ENCODE measurements at places on chromosomes 6 and 20.
A peak's percentile ranks its signal among the peaks of the same experiment; 100 is the strongest.

- no peak for DNase-seq
Observed at GRCh38 chr6:6546318-6547109, 42.0 kb upstream of the LY86 start.

- no peak for DNase-seq
Observed at GRCh38 chr20:42996141-42996540, 193.6 kb downstream of the PTPRT start.

- no peak for DNase-seq
Observed at GRCh38 chr6:14501240-14501639, 383.7 kb downstream of the CD83 start.

- DNase-seq: no peak
Observed at GRCh38 chr6:122894791-122895190, 101.2 kb upstream of the CLVS2 start.

DNA sequence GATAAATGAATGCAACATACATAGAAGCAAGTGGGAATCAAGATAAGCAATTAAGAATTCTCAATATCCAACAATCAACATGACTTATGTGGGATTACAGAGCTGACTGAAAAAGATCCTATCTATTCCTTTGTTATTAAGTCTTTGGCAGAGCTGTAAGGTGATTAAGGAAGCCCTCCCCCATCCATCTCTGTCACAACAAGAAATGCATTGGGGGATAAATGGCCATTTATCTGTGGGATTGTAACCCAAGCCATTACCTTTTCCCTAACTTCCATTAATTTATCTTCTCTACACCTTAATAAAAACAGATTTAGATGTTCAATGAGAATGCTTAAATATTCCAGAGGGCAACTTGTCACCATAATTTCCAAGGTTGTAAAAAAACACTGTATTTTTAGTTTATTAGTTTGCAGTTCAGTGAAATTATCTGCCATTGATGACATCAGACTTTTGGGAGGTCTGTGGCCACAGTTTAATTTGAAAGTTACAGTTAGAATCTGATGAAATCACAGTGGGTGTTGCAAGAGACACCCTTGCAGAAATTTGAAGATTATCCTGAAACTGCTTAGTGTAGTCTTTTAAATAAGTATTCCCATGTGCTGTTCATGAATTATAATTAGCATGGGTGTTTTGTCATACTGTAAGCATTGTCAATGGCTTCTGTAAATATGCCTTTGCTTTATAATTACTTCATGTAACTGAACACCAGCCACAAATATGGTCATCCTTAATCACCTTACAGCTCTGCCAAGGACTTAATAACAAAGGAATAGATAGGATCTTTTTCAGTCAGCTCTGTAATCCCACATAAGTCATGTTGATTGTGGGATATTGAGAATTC is 49.4 kb upstream of the FYN start:
- DNase-seq: no peak

DNA sequence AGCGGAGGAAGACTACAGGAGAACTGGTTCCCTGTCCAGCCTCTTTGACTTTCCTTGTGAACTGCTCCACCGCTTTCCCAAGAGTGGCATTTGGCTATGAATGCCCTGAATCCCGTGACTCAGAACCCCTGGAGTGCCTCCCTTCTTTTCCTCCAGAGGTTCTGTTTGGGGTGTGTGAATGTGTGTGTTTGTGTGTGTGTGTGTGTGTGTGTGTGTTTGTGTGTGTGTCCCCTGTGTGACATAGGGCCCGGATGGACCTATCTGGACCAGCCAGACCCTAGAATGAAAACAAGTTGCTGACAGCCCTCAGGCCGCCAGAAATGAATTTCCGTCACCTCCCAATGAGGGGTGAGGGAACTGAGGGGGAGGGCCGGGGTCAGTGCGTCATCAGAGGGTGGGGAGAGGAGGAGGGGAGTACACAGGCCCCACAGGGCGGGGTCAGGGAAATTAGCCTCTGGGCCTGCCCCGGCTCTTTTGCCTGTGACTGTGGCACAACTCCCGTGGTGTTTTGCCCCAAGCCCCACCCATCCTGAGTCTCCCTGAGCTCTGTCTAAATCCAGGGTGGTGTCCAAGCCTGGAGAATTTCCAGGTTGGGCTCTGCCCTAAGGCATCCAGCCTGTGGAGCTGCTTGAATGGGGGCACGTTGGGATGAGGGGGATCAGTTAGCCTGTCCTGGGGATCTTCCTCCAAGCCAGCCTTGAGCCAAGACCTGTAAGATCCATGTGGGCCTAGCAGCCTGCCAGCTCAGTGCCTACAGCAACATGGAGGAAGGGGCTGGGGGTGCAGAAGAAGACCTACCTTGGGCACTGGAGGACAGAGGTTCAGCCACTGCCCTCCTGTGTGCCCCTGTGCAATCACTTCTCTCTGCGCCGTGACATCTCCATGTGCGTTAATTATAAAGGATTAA is 15.2 kb upstream of the MRPS18A start:
- peak; percentile 91 for DNase-seq

DNA sequence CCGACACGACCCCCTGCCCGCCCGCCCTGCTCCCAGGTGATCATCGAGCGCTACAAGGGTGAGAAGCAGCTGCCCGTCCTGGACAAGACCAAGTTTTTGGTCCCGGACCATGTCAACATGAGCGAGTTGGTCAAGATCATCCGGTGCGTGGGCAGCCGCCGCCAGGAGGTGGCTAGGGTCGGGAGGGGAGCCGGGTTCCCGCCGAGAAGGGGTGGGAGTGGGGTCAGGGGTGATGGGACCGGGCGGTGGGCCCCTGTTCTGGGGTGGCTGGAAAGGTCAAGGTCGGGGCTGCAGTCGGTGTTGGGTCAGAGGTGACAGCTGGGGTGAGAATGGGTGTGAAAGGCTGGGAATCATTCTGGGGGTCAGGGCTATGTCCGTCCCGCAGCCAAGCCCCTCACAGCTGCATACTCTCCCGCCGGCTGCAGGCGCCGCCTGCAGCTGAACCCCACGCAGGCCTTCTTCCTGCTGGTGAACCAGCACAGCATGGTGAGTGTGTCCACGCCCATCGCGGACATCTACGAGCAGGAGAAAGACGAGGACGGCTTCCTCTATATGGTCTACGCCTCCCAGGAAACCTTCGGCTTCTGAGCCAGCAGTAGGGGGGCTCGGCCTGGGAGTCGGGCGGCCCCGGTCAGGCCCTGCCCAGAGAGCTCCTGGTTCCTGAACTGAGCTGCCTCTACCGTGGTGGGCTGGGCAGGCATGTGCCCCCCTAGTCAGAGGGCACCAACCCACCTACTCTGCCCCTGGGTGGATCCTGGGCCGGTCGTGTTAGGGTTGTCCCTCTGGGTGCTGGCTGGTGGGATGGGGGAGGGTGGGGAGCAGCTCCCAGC is 1.0 kb downstream of the MAP1LC3A start:
- no peak for DNase-seq

DNA sequence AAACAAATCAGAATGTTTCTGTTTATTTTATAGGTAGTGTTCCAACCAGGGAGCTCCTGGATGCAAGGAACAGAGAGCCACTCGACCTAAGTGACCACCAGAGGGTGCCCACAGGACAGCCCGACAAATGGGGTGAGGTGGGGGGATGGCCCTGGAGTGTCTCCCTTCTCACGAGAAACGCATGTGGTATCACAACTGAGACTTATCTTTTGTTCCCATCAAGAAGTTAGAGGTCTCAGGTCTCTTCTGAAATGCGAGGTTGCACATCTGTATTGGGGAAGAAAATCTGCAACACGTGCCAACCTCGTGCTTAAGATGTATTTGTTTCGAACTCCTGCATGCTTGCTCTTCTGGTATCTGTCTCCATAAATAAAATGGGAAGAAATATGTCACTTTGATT is 104.0 kb downstream of the ISM1 start:
- peak; percentile 58 for DNase-seq

DNA sequence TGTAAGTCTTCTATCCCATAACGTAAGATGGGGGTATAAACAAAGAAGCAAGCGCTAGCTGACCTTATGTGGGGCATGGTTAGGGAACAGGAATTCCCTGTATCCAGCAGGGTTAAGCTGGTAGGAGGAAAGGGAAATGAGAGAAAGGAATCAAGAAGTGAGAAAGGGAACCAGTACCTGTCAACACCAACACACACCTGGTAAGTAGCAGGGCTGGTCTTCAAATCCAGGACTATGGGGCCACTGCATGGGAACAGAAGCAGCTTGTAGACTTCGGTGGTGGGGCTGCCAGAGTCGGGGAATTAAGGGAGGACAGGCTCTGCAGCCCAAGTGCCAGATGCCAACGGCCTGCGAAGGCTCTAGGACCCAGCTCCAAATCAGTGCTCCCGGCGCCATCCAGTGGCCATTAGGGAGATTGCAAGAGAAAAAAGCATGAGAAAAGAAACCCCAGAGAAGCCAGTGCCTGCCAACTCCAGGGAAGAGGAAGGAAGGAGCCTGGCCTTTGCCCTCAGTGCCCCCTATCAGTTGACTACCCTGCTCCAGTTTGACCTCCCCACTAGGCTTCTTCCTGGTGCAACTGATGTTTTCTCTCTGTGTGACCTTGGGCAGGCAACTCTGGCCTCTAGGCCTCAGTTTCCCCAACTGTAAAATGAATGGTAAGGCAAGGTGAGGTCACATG is 15.8 kb upstream of the RBPJL start:
- DNase-seq: peak; percentile 68

DNA sequence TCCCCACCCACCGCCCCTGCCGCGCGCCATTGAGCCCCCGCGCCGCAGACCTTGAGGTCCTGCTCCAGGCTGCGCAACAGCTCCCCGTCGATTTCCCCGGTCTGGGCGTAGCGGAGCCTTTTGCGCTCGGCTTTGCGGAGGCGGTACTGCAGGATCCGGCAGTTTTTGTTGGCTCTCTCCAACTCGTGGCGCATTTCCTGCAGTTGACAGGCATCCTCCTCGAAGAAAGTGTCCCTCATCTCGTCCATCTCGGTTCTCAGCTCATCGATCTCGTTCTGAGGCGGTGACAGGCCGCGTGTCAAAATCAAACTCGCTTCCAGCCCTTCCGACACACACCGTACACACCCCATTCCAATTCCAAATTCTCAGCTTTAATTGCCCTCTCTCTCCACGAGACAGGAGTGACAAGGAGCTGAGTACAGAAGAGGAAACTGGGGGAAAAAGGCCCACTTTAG is 4.3 kb downstream of the MTCL3 start:
- peak; percentile 64 for DNase-seq

- DNase-seq: peak; percentile 59
Observed at GRCh38 chr20:58870293-58871014, 17.9 kb downstream of the GNAS start.

DNA sequence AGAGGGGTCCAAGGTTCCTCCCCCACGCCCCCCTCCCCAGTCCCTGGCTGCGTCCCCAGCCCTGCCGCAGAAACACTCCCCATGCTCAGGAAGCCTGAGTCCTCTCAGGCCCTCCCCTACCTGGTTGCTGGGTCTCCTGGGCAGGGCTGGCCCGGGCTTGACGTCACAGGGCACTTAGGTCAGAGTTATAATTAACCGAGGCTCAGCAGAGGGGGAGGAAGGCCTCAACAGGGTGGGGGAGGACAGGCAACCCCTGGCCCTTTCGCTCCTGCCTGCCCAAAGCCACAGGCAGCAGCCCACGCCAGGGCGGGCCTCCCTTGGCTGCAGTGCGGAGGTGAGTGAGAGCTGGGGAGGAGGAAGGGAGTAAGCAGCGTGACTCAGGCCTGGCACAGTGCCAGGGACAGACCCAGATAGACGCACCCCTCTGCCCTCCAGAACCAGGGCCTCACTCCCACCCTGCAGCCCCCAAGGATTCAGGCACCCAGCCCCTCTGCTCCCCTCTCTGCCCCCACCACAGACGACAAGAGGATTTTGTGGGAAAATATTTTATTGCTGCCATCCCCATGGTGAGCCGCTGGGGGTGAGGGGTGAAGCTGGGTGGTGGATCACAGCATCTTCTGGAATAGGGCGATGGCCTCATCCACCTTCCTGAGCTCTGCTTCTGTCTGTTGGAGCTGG is at the start of gene VWA7:
Gene VWA7, minus strand, starts transcription at position 340 of the 678 bp plus-strand sequence. CDS start 549 bp downstream, outside the sequence.
- DNase-seq: peak; percentile 54

GRCh38 chr6:108568101-108568500 is 7.4 kb downstream of the FOXO3 start:
- no peak for DNase-seq

DNA sequence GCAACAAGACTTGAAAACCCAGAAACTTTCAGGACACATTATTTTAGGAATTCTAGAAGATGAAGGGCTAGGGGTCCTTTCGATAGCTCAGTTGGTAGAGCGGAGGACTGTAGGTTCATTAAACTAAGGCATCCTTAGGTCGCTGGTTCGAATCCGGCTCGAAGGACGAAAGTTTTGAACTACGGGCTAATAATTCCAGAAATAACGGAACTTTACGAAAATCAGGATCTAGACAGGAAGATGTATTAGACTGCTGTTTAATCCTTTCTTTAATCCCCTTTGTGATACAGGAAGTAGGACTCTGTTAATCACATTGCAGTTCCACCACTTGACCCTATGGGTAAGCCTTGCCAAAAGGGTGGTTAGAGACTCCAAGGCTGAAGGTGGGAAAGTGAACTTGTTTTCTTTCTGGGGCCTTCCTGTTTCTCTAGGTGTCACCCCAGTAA is 21.2 kb upstream of the ABT1 start:
- no peak for DNase-seq

- DNase-seq: peak; percentile 52
Observed at GRCh38 chr6:134589512-134589911, 271.6 kb upstream of the SGK1 start.
